Spinal cord (tissue), 10 donors: ENCODE measurements at places on chromosomes 13 and 19. TPM values are rescaled to one million over a fixed set of nuclear protein-coding genes. Genes with fewer than 3 reads are reported as not detected.

- DNase-seq: no peak
- H3K36me3 ChIP-seq: no peaks in the 10 kb centered on the region
- no peaks in the 10 kb centered on the region for H3K4me1 ChIP-seq
- no peak overlapping the region for H3K4me3 ChIP-seq
- no peak overlapping the region for H3K27ac ChIP-seq
- H3K27me3 ChIP-seq: no peaks in the 10 kb centered on the region
Measured at GRCh38 chr19:42497492-42498168, 30.7 kb downstream of the CEACAM1 start.

DNA sequence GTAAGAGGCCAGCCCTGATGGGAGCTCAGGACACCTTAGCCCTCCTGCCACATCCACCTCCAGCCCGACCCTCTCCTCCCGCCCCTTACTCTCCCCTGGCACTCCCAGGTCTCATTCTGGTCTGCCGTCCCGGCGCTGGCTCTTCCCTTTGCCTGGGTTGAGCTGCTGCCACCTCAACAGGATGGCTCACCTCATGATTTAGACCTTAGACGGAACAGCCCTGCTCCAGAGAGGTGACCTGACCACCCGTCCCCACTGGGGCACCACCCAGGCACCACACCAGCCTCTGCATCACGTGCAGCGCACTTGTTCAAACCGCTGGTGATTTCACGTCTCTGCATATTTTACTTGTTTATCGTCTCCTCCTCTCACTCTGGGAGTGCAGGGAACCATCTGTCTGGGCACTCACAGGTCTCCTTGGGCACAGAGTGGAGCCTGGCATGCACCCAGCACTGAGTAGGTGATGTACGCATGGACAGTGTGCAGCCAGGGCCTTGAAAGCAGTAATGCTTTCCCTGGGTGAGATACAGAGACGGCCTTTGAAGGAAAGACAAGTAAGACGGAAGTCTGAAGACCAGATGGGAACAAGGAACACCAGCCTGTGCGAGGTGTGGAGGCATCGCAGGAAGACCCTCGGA, 183.1 kb downstream of the KATNAL1 start:
- no peak overlapping the region for H3K27ac ChIP-seq
- no peaks in the 10 kb centered on the region for H3K27me3 ChIP-seq
- H3K4me3 ChIP-seq: no peak overlapping the region
- no peak for DNase-seq

Gene CLDND2
- 5.9 TPM for polyA plus RNA-seq

DNA sequence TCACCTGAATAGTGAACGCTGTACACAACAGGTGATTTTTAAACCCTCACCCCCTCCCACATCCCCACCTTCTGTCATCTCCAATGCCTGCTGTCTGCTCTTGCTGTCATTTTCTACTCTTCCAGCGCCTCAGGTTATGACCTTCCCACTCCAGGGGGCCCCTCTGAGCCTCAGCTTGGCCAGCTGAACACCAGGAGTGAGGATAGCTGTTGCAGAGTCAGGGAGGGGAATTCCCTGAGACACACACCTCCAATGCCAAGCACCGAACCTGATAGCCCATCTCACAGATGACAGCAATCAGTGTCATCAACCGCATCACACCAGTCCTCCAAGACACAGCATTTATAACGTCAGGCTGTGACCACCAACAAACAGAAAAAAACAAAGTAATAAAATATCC, 193.5 kb downstream of the ZNF536 start:
- H3K36me3 ChIP-seq: no peaks in the 10 kb centered on the region
- no peak overlapping the region for H3K27ac ChIP-seq
- H3K4me1 ChIP-seq: peaks cover 22% of the 10 kb centered on the region
- H3K27me3 ChIP-seq: no peaks in the 10 kb centered on the region

DNA sequence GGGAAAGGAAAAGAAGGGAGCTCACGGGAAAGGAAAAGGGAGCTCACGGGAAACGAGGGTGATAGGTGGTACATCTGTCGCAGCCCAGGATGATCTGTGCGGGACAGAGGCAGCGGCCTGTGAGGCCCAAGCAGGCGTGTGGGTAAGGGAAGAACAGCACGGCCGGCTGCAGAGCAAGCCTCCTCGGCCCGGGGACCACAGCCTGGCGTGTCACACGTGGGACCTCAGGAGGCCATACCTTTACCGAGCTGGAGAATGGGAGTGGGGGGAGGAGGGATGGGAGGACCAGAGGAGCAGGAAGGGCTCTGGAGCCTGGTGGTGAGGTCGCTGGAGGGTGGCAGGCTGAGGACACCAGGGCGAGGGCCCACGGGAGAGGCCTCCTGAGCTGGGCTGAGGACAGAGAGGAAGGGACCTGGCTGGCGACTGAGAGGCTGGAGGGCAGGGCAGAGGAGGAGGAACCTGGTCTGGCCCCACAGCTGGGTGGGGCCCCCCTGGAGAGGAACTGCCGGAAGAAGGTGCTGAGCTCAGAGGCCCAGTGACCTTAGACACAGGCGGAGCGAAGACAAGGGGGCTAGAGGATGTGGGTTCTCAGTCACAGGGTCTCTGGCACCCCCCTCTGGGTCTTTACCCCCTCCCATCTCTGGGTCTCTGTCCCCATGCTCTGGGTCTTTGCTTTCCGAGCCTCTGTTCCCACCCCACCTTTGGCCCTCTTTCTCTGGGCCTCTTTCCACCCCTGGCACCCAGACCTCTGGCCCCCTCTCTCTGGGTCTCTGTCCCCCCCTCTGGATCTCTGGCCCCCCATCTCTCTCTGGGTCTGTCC, 2.9 kb upstream of the FTL start:
- H3K4me3 ChIP-seq: no peak overlapping the region
- H3K27me3 ChIP-seq: no peaks in the 10 kb centered on the region
- H3K36me3 ChIP-seq: peaks cover 25% of the 10 kb centered on the region
- H3K4me1 ChIP-seq: peaks cover 36% of the 10 kb centered on the region
- DNase-seq: no peak

GRCh38 chr13:79645569-79645968, 164.6 kb downstream of the NDFIP2 start:
- no peaks in the 10 kb centered on the region for H3K36me3 ChIP-seq
- no peak overlapping the region for H3K4me3 ChIP-seq
- no peak overlapping the region for H3K27ac ChIP-seq
- no peaks in the 10 kb centered on the region for H3K4me1 ChIP-seq

DNA sequence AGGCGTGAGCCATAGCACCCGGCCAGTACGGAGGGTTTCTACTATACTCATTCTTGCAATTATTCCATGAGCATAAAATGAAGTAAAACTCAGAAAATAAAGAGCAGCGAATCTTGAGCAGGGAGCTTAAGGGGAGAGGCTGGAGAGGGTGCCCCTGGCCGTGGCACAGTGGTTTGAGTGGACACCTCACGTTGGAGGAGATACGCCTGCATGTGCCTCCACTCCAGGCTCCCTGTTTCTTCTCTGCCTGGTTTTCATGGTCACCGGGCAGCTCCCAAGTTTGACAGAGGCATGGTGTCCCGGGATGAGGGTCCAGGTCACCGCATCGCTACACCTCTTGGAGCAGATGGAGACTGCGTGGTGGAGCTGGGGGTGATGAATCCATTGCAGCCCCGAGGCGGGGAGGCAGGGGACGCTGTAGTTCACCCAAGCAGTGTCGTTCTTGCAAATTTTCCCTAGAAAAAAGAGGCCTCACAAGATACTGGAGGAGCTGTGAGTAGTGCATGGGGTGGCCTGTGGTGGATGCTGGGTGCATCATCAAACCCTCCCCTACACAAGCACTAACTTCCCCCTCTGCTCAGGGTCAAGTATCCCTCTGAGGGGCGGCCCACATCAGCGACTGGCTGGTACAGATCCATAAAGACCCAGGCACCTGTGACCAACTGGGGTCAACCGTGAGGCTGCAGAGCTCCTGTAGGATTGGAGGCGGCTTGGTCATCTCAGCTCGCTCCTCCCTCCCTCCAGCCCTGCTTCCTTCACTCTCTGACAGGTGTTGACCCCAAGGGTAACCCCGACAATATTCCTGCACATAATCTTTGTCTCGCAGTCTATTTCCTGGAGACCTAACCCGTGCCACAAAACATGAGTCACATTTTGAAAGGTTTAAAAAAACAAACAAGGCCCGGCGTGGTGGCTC, 3.6 kb upstream of the MIER2 start:
- no peak for DNase-seq
- peaks cover 13% of the 10 kb centered on the region for H3K4me1 ChIP-seq
- H3K27ac ChIP-seq: no peak overlapping the region
- H3K27me3 ChIP-seq: no peaks in the 10 kb centered on the region
- no peaks in the 10 kb centered on the region for H3K36me3 ChIP-seq

- no peaks in the 10 kb centered on the region for H3K27me3 ChIP-seq
- H3K27ac ChIP-seq: no peak overlapping the region
Measured at GRCh38 chr13:24150572-24150971, 9.9 kb upstream of the SPATA13 start.

GRCh38 chr19:46603195-46603637, 2.1 kb downstream of the CALM3 start:
- DNase-seq: no peak
- H3K4me1 ChIP-seq: peaks cover 61% of the 10 kb centered on the region
- no peaks in the 10 kb centered on the region for H3K27me3 ChIP-seq
- peaks cover 46% of the 10 kb centered on the region for H3K36me3 ChIP-seq
- peak overlapping the region; percentile 98 for H3K27ac ChIP-seq

- peaks cover 26% of the 10 kb centered on the region for H3K36me3 ChIP-seq
- no peak for DNase-seq
- no peak overlapping the region for H3K4me3 ChIP-seq
- no peaks in the 10 kb centered on the region for H3K27me3 ChIP-seq
Measured at GRCh38 chr19:13129384-13129783, 11.3 kb downstream of the NACC1 start.

DNA sequence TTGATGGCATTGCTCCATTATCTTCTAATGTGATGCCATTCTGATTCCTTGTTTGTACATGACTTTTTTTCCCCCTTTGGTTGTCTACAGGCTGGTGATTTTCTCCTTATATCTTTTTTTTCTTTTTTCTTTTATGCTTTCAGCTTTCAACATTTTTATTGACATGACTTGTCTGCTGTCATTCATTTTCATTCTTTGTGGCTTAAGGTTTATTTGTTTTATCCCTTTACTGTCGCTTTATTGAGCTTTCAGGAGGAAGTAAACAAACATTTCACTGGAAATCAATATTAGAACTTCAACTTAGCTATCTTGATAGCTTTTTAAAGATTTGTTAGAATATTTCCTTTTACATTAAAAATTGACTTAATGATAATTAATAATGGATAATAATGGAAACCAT, 9.7 kb downstream of the ITM2B start:
- H3K4me1 ChIP-seq: no peaks in the 10 kb centered on the region
- no peaks in the 10 kb centered on the region for H3K36me3 ChIP-seq
- H3K27me3 ChIP-seq: no peaks in the 10 kb centered on the region
- no peak overlapping the region for H3K27ac ChIP-seq
- no peak overlapping the region for H3K4me3 ChIP-seq
- no peak for DNase-seq

DNA sequence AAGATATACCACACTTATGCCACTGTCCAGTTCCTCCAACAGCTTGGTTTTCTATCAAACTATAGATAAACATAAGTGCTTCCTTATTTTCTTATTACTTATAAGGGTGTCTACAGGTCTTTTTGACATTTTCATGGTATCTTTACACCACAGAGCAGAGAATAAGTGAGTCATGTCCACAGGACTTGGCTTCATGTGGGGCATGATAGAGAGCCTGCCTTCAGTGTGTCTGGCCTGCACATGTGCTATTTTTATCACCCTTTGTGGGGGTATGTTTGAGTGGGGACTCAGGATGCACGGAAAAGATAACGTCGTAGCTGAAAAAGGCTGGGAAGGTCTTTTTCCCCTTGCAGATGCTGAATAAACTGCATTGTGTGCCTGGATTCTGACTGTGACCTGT, 8.1 kb upstream of the STOML3 start:
- H3K27me3 ChIP-seq: no peaks in the 10 kb centered on the region
- no peak overlapping the region for H3K27ac ChIP-seq
- no peaks in the 10 kb centered on the region for H3K4me1 ChIP-seq
- no peak for DNase-seq

Gene ANGPTL4
- polyA plus RNA-seq: 11.8 TPM

GRCh38 chr19:12969292-12969988, at the start of gene DAND5:
TSS of gene DAND5 (plus strand) at chr19:12969576. CDS start at chr19:12969661, 85 bp downstream.
- H3K36me3 ChIP-seq: no peaks in the 10 kb centered on the region
- DNase-seq: no peak
- peak within 1 kb of the TSS; percentile 22 for H3K27ac ChIP-seq
- H3K4me1 ChIP-seq: peaks cover 21% of the 10 kb centered on the region

DNA sequence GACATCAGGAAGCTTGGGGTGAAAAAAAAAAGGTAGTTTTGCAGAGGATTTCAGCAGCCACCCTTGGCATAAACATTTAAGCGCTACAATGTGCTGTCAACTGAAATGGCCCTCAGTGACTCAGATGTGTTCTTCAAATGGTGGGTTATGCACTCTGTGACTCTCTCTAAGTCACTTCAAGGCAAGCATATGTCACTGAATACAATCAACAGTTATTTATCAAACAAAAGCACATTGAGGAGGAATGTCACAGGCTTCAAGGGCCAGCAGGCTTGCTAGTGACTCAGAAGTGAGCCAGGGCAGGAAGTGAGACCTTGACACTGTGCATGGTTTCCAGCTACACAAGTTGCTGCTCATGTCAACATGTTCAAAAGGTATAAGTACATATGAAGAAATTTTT, 523.7 kb upstream of the HTR2A start:
- DNase-seq: no peak
- no peaks in the 10 kb centered on the region for H3K27me3 ChIP-seq
- no peaks in the 10 kb centered on the region for H3K36me3 ChIP-seq
- H3K4me1 ChIP-seq: no peaks in the 10 kb centered on the region
- H3K4me3 ChIP-seq: no peak overlapping the region
- H3K27ac ChIP-seq: no peak overlapping the region

DNA sequence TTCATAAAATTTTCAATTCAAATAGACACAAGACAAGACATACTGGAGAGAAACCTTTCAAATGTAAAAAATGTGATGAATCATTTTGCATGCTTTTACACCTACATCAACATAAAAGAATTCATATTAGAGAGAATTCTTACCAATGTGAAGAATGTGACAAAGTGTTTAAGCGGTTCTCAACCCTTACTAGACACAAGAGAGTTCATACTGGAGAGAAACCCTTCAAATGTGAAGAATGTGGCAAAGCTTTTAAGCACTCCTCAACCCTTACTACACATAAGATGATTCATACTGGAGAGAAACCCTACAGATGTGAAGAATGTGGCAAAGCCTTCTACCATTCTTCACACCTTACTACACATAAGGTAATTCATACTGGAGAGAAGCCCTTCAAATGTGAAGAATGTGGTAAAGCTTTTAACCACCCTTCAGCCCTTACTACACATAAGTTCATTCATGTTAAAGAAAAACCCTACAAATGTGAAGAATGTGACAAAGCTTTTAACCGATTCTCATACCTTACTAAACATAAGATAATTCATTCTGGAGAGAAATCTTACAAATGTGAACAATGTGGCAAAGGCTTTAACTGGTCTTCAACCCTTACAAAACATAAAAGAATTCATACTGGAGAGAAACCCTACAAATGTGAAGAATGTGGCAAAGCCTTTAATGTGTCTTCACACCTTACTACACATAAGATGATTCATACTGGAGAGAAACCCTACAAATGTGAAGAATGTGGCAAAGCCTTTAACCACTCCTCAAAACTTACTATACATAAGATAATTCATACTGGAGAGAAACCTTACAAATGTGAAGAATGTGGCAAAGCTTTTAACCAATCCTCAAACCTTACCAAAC, 24.6 kb upstream of the ZNF431 start:
- H3K27ac ChIP-seq: no peak overlapping the region
- no peak overlapping the region for H3K4me3 ChIP-seq
- no peaks in the 10 kb centered on the region for H3K27me3 ChIP-seq
- peaks cover 2% of the 10 kb centered on the region for H3K36me3 ChIP-seq
